ENCODE measurements at places on chromosomes 7 and 10. TPM values are rescaled to one million over a fixed set of nuclear protein-coding genes. Genes with fewer than 3 reads are reported as not detected.

DNA sequence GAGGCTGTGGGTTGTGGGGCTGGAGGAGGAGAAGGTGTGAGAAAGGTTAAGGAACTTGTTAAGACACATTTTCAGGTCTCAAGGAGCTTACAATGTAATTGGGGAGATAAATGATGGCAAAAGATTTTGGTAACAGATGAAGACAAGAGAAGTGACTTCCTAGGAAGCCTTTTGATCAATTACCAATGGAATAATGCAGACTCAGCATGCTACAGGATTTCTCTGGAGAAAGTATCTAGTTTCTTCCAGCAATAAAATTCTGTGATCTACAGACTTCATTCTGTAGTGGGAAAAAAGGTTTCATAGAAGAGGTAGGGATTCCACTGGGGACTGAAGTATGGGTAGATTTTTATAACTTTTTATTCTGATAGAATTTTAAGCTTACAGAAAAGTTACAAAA, 184.2 kb upstream of the RHOBTB1 start:
- no peak for DNase-seq
- H3K27ac ChIP-seq = no peak overlapping the region
- no peaks in the 10 kb centered on the region for H3K36me3 ChIP-seq
- no peaks in the 10 kb centered on the region for H3K27me3 ChIP-seq
- H3K4me1 ChIP-seq = peaks cover 11% of the 10 kb centered on the region

Gene LRRN3
- total RNA-seq = 7.4 TPM

- H3K36me3 ChIP-seq = no peaks in the 10 kb centered on the region
- no peak overlapping the region for H3K4me3 ChIP-seq
- DNase-seq = no peak
- H3K27me3 ChIP-seq = no peaks in the 10 kb centered on the region
- H3K27ac ChIP-seq = no peak overlapping the region
- peaks cover 8% of the 10 kb centered on the region for H3K4me1 ChIP-seq
These were observed 28.5 kb downstream of the BTBD16 start for GRCh38 chr10:122299423-122300075.

DNA sequence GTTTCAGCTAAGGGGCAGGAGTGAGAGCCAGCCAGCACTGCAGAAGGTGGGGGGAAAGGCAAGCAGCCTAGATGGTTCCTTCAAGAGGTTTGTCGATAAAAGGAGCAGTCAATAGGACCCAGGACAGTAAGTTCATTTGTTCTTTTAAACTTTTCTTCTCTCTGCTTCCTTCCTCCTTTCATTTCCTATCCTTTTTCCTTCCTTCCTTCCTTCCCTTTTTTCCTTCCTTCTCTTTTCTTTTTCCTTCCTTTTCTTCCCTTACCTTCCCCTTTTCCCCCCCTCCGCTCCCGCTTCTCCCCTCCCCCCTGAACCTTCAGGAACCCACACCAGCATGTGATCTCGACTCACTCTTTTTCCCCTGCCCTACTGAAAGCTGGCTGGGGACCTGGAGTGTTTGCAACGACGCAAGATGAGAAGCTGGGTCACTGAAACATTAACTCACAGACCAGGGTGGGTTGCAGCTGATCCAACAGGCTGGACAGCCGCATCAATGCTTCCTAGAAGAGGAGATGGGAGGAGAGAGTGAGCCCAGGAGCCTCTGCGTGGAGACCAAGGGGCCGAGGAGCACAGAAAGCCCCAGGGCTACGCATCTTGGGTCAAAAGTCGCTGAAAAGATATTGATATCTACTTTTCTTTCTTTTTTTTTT, 103.4 kb upstream of the SDK1 start:
- DNase-seq = no peak
- no peak overlapping the region for H3K27ac ChIP-seq
- H3K4me1 ChIP-seq = no peaks in the 10 kb centered on the region

GRCh38 chr7:130990178-130990832, 256.3 kb upstream of the KLF14 start:
- no peaks in the 10 kb centered on the region for H3K27me3 ChIP-seq
- H3K27ac ChIP-seq = peak overlapping the region; percentile 43
- no peak for DNase-seq
- H3K4me1 ChIP-seq = peaks cover 98% of the 10 kb centered on the region
- H3K4me3 ChIP-seq = no peak overlapping the region

- no peak overlapping the region for H3K4me3 ChIP-seq
- H3K36me3 ChIP-seq = peaks cover 3% of the 10 kb centered on the region
- no peaks in the 10 kb centered on the region for H3K4me1 ChIP-seq
- H3K27me3 ChIP-seq = peaks cover 15% of the 10 kb centered on the region
- H3K27ac ChIP-seq = no peak overlapping the region
- no peak for DNase-seq
These were observed 217.8 kb downstream of the DNAJB6 start for GRCh38 chr7:157554393-157555238.

GRCh38 chr10:1762076-1762475, 24.8 kb upstream of the ADARB2 start:
- no peak overlapping the region for H3K4me3 ChIP-seq
- DNase-seq = no peak
- no peak overlapping the region for H3K27ac ChIP-seq

GRCh38 chr10:79595510-79595909, 15.2 kb upstream of the SFTPA1 start:
- DNase-seq = no peak
- no peaks in the 10 kb centered on the region for H3K36me3 ChIP-seq
- H3K4me1 ChIP-seq = no peaks in the 10 kb centered on the region
- no peak overlapping the region for H3K27ac ChIP-seq

- H3K27ac ChIP-seq = no peak overlapping the region
- no peak overlapping the region for H3K4me3 ChIP-seq
- peaks cover 12% of the 10 kb centered on the region for H3K4me1 ChIP-seq
These were observed 126.1 kb upstream of the PRSS58 start for GRCh38 chr7:142383841-142384492.

DNA sequence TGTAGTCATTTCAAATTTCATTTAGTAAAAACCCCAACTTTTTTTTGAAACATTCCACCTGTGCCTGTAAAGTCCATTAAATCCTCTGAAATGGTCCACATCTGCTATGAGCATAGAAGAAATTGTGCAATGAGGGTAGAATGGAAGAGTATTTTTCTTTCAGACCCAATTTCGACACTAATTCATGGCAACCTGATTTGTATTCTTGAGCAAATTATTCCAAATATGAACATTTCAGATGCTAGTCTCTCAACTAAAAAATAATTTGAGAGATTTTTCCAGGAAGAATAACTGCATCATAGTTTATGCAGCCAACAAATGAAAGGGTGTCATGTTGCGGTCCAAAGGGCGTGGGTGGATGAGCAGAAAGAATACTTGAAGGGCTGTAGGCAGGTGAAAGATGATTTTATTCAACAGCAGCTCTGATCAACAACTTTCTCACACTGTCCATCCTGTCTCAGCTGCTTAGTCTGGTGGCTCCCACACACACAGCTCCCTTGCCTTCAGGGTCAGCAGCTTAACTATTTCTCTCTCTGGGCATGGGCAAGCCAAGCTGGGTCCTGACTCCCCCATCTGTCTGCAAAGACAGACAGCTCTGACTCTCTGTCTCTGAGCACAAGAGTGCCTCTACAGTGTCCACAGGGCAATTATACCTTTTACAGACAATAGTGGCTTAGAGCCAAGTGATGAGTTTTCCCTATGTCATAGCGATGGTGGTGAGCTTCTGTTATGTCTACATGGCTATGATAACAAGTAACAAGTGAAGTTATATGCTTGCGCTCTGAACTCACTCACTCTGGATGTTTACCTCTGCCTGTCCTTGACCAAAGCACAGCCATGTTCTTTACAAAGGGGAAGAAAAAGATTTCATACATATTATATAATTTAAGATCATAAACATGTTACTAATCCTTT, 11.5 kb downstream of the STEAP2 start:
- H3K27me3 ChIP-seq = no peaks in the 10 kb centered on the region
- no peaks in the 10 kb centered on the region for H3K36me3 ChIP-seq
- H3K27ac ChIP-seq = peak overlapping the region; percentile 19
- H3K4me3 ChIP-seq = no peak overlapping the region
- peak; percentile 18 for DNase-seq
- H3K4me1 ChIP-seq = no peaks in the 10 kb centered on the region

GRCh38 chr7:1022801-1023465, 21.4 kb upstream of the GPR146 start:
- H3K4me3 ChIP-seq = no peak overlapping the region
- H3K27me3 ChIP-seq = no peaks in the 10 kb centered on the region
- no peak for DNase-seq
- no peak overlapping the region for H3K27ac ChIP-seq

Gene SPDYE2B
- total RNA-seq = not detected

GRCh38 chr10:23121135-23121534, 25.8 kb downstream of the MSRB2 start:
- H3K27me3 ChIP-seq = no peaks in the 10 kb centered on the region
- H3K36me3 ChIP-seq = peaks cover 53% of the 10 kb centered on the region
- H3K4me3 ChIP-seq = no peak overlapping the region
- H3K27ac ChIP-seq = no peak overlapping the region

DNA sequence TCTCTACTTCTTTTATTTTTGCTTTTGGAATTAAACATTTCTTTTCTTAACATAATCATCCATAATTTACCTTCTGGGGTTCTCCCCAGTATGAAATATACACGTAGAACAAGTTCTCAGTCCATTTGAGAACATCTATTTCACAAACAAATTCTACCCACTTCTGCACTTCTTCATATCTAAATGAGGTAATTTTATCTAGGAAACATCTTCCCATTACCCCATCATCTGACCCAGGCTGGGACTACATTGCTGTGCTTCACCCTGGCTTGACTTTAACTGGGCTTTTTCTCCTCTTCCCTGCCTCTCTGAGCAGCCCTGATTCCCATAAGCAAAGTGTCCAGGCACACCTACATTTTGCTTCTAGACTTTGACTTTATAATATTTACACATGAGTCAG, 43.3 kb upstream of the AMPH start:
- H3K4me1 ChIP-seq = peaks cover 3% of the 10 kb centered on the region
- H3K4me3 ChIP-seq = no peak overlapping the region
- no peak for DNase-seq
- H3K27me3 ChIP-seq = no peaks in the 10 kb centered on the region
- no peaks in the 10 kb centered on the region for H3K36me3 ChIP-seq

DNA sequence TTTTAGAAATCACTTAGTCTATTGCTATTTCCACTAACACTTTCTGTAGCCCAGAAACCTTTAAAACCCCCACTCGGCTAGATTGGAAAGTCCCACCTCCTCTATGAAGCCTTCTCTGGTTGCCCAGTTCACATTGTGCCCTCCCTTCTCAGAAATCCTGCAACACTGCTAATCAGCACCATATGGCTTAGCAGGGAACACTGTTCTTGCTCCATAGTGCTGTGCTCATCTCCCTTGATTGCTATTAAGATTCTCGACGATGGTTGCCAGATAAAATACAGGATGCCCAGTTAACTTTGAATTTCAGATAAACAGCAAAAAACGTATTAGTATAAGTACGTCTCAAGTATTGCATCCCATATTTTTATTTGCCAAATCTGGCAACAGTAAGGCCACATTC, 40.1 kb upstream of the XPNPEP1 start:
- H3K4me3 ChIP-seq = no peak overlapping the region
- peaks cover 44% of the 10 kb centered on the region for H3K4me1 ChIP-seq
- H3K27ac ChIP-seq = no peak overlapping the region
- no peak for DNase-seq
- H3K36me3 ChIP-seq = no peaks in the 10 kb centered on the region
- H3K27me3 ChIP-seq = no peaks in the 10 kb centered on the region

Gene GALNT11
- 18.6 TPM for total RNA-seq

Gene NODAL
- total RNA-seq = 0.16 TPM

GRCh38 chr7:233249-234035, 41.1 kb downstream of the FAM20C start:
- peak; percentile 72 for DNase-seq
- H3K4me3 ChIP-seq = peak overlapping the region; percentile 41
- H3K36me3 ChIP-seq = no peaks in the 10 kb centered on the region
- no peaks in the 10 kb centered on the region for H3K27me3 ChIP-seq

DNA sequence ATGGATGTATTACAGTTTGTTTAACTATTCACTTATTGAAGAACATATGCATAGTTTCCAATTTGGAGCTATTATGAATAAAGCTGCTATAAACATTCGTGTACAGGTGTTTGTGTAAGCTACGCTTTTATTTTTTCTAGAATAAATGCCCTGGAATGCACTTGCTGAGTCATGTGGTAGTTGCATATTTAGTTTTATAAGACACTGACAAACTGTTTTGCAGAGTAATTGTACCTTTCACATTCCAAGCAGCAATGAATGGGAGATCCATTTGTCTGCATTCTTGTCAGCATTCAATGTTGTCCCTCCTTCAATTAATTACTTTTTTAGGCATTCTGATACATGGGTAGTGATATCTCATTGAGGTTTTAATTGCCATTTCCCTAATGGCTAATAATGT, 373.6 kb upstream of the GHITM start:
- H3K36me3 ChIP-seq = no peaks in the 10 kb centered on the region
- no peaks in the 10 kb centered on the region for H3K4me1 ChIP-seq
- no peak overlapping the region for H3K27ac ChIP-seq
- no peak for DNase-seq

Gene ADRB1
- 35.0 TPM for total RNA-seq

GRCh38 chr10:94344522-94345122, 18.1 kb downstream of the NOC3L start:
- no peak overlapping the region for H3K4me3 ChIP-seq
- no peak for DNase-seq
- H3K4me1 ChIP-seq = no peaks in the 10 kb centered on the region
- no peak overlapping the region for H3K27ac ChIP-seq

Gene CDK5
- total RNA-seq = 9.6 TPM

GRCh38 chr7:92749327-92749755, 87.0 kb downstream of the CDK6 start:
- no peak overlapping the region for H3K27ac ChIP-seq
- no peak for DNase-seq
- H3K27me3 ChIP-seq = no peaks in the 10 kb centered on the region
- no peaks in the 10 kb centered on the region for H3K36me3 ChIP-seq
- peaks cover 28% of the 10 kb centered on the region for H3K4me1 ChIP-seq

DNA sequence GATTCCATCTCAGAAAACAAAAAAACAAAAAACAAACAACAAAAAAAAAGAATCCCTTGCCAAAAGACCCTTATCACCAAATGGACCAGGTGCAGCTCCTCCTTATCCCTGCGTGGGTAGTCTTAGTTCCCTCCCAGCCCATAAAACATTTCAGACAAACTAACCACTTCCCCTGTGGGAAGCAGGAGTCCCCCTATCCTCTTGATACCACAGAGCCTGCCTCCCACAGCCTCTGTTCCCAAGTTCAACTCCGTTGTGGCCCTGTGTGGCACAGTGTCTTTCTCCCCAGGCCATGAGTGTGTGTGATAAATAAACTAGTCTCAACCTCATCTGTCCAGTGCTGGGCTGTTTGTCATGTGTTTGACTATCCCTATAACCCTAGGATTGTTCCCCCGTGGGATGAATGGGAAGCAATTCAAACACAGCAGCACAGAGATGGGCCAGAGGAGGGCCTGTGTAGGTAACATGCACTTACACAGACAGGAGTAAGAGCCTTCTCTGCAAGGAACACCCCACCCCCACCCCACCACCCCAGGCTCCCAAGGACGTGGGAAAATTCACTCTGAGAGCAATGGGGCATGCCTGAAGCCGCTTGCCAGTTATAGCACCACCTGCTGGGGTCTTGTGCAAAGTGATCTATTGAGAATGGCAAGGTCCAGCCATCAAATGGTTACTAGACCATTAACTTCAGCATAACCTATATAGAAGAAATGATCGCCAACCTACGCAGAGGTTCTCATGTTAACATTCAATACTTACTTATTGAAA, 147.1 kb upstream of the GHITM start:
- H3K4me3 ChIP-seq = no peak overlapping the region
- H3K36me3 ChIP-seq = no peaks in the 10 kb centered on the region
- H3K27me3 ChIP-seq = no peaks in the 10 kb centered on the region
- DNase-seq = no peak
- no peaks in the 10 kb centered on the region for H3K4me1 ChIP-seq

Data from left ventricle myocardium inferior (tissue), 1 donor.